Astrocyte (in vitro differentiated cells and primary cell): ENCODE measurements at places on chromosomes 11 and 22. TPM values are rescaled to one million over a fixed set of nuclear protein-coding genes. Genes with fewer than 3 reads are reported as not detected.
A peak's percentile ranks its signal among the peaks of the same experiment; 100 is the strongest.

DNA sequence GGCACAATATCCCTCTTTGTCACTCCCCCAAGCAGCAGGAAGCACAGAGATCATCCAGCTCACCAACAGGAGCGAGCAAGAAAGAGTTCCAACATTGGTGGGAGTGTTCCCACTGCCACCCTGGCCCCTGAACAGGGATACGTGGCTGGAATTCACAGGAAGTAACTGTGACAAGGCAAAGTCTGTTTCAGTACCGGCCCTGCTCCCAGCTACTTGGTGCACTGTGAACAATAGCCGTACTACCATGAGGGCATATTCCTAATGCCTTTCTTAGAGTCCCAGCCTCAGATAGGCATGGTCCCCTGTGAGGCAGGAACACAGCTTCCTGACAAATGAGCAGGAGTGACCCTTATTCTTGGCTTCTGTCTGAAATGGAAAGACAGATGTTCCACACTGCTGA lies 1.8 kb upstream of the SLC37A2 start:
- peaks cover 6% of the 10 kb centered on the region for H3K4me1 ChIP-seq
- H3K27me3 ChIP-seq, result no peaks in the 10 kb centered on the region
- H3K36me3 ChIP-seq, result no peaks in the 10 kb centered on the region
- no peak for DNase-seq
- no peak overlapping the region for H3K27ac ChIP-seq

DNA sequence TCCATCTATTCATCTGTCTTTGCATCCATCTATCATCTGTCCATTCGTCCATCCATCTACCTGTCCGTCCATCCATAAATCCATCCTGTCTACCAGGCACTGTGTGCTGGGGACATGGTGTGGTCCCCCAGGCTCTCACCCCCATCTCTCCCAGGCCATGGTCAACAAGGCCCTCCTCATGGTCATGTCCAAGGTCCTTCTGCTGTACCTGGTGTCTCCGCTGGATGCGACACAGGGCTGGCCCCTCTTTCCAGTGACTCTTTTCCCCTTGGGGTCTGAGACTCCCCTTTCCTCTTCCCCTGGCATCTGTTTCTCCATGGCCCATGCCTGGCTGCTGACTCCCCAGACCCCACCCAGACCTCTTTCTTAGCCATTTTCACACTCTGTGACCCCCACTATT lies 4.5 kb downstream of the IGLL1 start:
- DNase-seq, result no peak
- no peak overlapping the region for H3K27ac ChIP-seq
- no peak overlapping the region for H3K4me3 ChIP-seq
- no peaks in the 10 kb centered on the region for H3K27me3 ChIP-seq

GRCh38 chr11:86210898-86211297 lies 33.7 kb upstream of the EED start:
- H3K4me1 ChIP-seq, result no peaks in the 10 kb centered on the region
- no peaks in the 10 kb centered on the region for H3K27me3 ChIP-seq
- no peak for DNase-seq
- no peak overlapping the region for H3K27ac ChIP-seq

CCDC81 gene
- 4.3 and 4.5 TPM in 2 replicates for total RNA-seq

DNA sequence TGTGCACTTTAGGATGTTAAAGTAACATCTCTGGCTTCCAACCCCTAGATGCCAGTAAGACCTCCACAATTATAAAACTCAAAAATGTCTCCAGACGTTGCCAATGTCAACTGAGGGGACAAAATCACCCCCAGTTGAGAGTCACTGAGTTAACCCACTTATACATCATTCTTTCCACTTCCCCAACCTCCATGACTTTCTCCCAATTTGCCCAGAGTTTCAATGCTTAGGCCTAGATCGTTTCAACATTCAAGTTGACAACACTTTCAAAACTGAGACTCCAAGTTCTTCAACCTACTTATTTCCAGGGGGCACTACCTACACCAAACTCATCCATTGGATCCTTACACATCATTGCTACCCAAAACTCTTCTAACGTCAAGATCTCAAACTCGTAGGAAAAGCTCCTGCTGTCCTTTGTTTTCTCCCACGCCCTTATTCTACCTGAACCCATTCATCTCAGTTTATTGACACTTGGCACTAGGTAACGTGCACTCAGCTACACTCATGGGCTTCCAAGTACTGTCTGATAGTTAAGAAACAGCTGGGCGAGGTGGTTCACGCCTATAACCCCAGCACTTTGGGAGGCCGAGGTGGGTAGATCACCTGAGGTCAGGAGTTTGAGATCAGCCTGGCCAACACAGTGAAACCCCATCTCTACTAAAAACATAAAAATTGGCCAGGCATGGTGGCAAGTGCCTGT lies 24.5 kb downstream of the RBFOX2 start:
- no peak overlapping the region for H3K4me3 ChIP-seq
- H3K36me3 ChIP-seq, result no peaks in the 10 kb centered on the region
- H3K27me3 ChIP-seq, result no peaks in the 10 kb centered on the region

MIAT gene
- 22.8 and 32.1 TPM in 2 replicates for total RNA-seq

GRCh38 chr22:45510376-45511232 lies 7.9 kb downstream of the FBLN1 start:
- no peak for DNase-seq
- H3K4me1 ChIP-seq, result peaks cover 38% of the 10 kb centered on the region
- peak overlapping the region; percentile 0 for H3K27ac ChIP-seq
- no peaks in the 10 kb centered on the region for H3K27me3 ChIP-seq
- no peak overlapping the region for H3K4me3 ChIP-seq

GRCh38 chr11:11843211-11843621 lies 1.4 kb downstream of the USP47 start:
- no peaks in the 10 kb centered on the region for H3K27me3 ChIP-seq
- H3K36me3 ChIP-seq, result no peaks in the 10 kb centered on the region
- peak overlapping the region; percentile 98 for H3K27ac ChIP-seq
- peak; percentile 78 for DNase-seq
- H3K4me3 ChIP-seq, result peak overlapping the region; percentile 88

C11orf91 gene
- total RNA-seq, result not detected in 2 replicates

NXPE1 gene
- not detected in 2 replicates for total RNA-seq
